Right forelimb (tissue), 1 donor: ENCODE measurements at places on chromosomes 2 and 18.

GRCh38 chr2:178109813-178110212, 2.4 kb upstream of the RBM45 start:
- no peak for DNase-seq

DNA sequence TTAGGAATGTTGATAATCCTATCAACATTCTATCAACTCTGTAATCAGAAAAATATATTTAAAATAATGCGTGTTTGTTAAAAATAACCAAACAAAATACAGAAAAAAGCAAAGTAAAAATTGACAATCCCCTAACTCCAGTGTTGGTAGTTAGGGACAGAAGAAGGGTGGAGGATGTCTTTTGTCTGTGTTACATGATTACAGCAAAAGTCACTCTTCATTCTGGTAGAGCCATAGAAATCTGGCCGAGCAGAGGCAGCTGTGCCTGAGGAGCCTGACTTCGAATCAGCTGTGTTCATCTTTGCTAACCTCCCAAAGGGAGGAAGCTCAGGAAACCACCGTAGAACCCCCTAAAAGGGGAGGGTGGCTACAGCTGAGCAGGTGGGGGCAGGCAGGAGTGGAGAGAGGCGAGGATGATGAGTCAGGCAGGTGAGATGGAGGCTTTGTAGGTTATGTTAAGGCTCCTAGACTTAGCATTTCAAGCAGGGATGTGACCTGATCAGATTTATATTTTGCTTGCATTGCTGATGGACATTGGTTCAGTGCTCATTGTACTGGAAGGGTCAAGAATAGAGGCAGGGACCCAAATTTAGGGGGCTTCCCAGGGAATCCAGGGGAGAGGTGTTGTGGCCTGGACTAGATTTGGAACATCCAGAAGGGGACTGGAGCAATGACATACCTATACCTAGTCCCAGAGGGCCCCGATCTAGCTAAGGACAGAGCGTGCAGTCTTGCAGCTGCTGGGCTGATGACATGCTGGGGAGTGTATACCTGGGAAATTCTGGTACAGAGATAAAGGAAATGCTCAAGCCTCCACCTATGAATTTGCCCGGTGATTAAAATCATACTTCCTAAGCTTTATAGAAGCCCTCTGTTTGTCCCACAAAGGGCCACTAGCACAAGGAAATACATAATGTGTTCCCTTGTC, 95.7 kb downstream of the NEDD4L start:
- no peak for DNase-seq

- DNase-seq, result no peak
Observed at GRCh38 chr2:58414506-58414905, 173.4 kb upstream of the FANCL start.

GRCh38 chr2:193895226-193895625, 1700.5 kb upstream of the TMEFF2 start:
- no peak for DNase-seq

- no peak for DNase-seq
Observed at GRCh38 chr2:53312721-53313120, 454.9 kb upstream of the CHAC2 start.

DNA sequence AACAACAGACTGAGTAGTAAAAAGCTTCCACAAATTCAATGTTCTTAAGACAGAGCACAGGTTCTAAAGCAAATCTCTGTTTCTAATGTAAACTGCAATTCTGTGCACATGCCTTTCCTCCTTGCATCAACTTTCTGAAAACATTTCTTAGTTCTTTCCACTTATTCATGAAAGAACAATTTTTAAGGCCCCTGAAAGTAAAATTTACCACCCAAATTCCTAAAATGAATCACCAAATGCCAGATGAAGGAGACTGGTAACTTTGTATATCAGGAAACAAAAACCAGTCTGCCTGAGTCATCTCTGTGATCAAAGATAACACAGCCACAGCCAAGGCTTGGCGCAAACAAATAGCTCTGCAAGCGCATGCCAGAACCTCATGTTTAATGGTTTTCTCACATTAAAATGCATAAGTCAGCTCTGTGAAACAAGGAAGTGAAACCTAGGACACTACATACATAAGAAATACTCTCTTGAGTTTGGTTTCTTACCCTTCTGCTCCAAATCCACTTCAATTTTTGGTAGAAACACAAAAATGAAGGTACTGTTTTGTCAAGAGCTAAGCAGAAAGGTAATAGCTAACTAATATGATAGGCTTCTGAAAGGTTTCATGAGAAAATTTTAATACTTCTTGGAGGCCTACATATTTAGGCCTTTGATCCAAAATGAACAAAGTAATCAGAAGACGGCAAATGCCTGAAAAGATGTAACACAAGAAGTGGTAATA, 169.4 kb downstream of the THADA start:
- DNase-seq, result no peak

DNA sequence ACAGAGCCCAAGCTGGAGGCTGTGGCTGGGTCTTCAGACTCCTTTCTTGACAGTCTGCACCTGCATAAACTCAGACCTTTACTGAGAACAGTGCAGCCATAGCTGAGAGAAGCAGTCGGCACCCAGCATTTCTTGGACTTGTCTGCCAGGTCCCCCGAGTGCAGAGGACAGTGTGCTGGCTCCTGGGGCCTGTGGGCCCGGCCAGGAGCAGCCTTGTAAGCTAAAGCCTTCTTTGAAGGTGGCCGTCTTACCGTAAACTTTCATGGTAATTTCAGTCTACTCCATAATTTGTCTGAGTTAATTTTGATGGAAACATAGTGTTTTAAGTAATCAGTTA, 70.9 kb downstream of the LRRFIP1 start:
- no peak for DNase-seq

DNA sequence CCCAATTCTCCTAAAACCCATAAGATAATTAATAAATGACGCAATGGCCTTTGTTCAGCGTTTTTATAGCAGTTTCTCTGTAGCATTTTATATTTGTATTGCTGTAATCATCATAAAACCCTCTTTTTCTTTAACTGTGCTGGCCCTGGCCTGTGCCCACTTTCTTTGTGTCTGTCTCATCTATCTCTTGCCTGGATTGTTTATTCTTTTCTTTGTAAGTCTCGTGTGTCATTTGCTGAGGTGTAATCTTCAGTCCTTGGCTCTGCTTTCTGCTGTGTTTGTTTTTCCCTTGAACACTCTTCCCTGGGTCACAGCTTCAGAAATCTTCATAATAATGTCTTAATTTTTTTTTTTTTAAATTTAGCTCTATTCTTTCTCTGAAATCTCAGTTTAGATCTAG, 525.8 kb upstream of the LINC00305 start:
- no peak for DNase-seq

- DNase-seq, result no peak
Observed at GRCh38 chr18:49973592-49973991, 160.3 kb upstream of the ACAA2 start.

DNA sequence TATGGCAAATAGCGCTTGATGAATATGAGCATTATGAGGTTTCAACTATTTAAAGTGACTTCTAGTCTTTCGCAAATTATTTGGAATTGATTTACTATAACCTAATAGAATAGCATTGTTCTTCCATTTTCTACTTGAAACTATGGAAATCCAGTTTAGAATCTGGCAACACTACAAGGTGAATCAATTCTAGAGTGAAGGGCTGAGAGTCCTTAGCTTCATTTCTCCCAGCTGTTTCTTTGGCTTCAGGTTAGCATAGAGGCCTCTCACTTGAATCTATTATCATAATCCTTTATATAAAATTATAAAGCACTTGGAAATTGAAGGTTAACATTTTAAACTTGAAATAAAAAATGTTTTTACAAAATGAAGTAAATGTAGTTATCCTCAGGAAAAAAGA, 318.8 kb downstream of the CCDC85A start:
- DNase-seq, result no peak

GRCh38 chr2:203238704-203239526, at the start of gene CYP20A1:
CYP20A1 (plus strand) TSS chr2:203239018; CDS start chr2:203239063, 45 bp downstream.
- DNase-seq, result peak; percentile 98

DNA sequence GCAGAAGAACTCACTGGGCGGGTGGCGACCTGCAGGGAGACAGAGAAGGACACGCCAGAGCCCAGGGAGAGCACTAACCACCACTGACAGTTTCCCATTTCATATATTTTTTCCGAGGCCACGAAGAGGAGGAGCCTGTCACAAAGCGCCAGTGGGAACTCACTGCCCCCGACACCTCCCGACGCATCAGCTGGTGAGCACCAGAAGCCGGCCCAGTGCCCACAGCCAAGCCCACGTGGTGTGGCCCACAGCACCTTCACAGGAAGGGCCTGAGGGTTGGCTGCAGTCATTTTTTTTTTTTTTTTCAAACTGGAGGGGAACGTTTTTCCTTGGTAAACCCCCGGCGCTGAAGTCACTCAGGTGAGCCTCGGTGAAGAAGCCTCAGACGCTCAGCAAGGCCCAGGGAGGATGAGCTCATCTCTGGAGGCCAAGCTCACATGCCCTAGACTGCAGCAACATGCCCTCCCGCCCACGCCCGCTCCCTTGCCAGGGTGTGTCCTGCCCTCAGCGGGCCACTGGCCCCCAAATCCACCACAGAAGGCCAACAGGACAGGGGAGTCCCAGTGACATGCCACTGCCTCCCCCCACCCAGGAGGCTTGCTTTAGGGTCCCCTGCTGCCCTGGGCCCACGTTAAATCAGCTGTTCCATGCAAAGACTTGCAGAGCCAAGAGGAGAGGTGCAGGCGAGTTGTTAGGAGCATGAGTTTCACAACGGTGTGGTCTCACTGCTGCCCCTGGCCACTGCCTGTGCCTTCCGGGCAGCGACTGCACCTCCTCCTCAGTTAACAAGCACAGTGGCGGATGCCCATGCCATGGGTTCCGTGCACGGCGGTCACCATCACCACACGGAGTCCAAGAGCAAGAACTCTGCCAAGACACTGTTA, 68.1 kb downstream of the PARD6G start:
- no peak for DNase-seq

DNA sequence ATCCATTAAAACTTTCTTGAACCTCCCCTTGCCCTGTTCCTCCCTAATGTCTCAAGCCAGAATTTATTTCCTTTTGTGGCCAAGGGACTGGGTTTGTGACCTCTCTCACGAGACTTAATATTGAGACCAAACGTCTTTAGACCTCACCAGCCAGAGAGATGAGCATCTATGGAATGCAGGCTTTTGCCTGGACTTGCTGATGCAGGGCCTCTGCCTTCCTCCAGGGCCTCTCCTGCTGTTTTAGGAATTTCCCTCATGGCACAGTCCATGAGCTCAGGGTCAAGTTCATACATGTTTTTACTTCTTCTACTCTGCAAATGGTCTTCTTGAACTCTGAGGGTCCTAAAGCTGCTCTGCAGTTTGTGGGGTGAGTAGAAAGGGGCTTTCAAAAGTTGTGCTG, 22.3 kb downstream of the IL1B start:
- no peak for DNase-seq

DNA sequence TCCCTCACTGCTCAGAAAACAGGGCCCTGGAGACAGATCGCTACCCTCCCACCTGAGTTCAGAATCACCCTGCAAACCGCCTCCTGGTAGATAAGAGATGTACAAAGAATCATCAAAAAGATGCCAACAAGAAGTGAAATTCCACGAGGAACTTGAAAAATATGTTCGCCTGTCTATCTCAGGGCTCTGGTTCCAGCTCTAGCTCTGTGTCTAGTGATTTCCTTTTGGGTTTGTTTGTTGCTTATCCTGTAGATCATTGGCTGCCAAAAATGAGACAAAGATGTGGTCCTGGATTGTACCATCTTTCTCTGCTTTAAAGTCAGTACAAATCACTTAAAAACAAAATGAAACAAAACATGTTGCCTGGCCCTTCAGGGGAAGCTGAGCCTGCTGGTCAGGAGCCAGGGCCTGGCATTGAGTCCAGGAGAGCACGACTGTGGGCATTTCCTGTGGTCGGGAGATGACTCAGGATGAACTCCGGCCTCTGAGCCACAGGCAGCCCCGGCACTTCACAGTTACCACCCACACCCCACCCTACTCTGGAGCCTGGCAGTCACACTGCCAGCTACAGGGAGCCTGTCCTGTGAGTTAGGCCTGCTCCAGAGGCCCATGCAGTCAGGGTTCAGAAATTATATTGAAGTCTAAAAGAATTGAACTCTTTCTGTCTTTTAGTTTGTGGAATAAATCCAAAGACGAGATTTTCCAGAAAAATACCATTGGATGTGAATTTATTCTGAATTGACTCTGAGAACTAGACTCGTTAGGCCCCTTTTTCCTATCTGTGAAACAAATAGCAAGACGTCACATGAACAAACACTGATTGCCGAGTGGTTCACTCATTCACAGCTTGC, 8.0 kb upstream of the ITGB6 start:
- peak; percentile 53 for DNase-seq

GRCh38 chr2:231781798-231782726, 980 bp upstream of the PDE6D start:
- peak; percentile 46 for DNase-seq

DNA sequence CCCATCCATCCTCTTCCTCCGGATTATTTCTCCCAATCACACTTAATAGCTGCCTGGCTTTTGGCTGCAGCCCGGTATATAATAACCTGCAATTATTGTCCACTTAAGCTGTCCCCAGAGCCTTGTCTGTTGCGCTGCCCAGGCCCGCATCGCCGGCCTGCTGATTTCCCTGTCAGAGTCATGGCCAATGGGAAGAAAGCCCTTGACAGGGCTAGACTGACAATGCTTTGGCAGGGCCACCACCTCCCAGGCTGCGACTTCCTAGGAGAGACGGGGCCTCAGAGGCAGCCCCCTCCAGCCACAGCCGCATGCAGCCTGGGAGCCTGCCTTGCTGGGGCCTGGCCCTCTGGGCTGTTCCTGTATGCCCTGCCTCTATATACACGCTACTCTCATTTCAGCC, 10.0 kb upstream of the CELF4 start:
- no peak for DNase-seq
